ENCODE measurements at places on chromosomes 4 and X. TPM values are rescaled to one million over a fixed set of nuclear protein-coding genes. Genes with fewer than 3 reads are reported as not detected.

GLRA3 gene
- not detected for total RNA-seq

EPHA5 gene
- not detected for total RNA-seq

NPY2R gene
- total RNA-seq: not detected

COX7B2 gene
- not detected for total RNA-seq

TMEM156 gene
- 29.4 TPM for total RNA-seq

AFF2 gene
- 1.5 TPM for total RNA-seq

All from activated T-helper 1 cell treated with anti-CD3 and anti-CD28 coated beads, Interleukin-12 subunit alpha, Interleukin-12 subunit beta, Interleukin-2, Interleukin-4 antibody, amounts not matched to agents 30 ng/mL and 10 ng/mL and 1 ng/mL, durations not matched to agents 14 hours and 24 hours and 36 hours (primary cell).